ENCODE measurements at places on chromosomes 4 and X.
A peak's percentile ranks its signal among the peaks of the same experiment; 100 is the strongest.

- peak; percentile 85 for DNase-seq
Measured at GRCh38 chr4:38162240-38162784, 202.1 kb downstream of the PTTG2 start.

GRCh38 chrX:34918856-34919255 is 23.7 kb upstream of the FAM47B start:
- no peak for DNase-seq

DNA sequence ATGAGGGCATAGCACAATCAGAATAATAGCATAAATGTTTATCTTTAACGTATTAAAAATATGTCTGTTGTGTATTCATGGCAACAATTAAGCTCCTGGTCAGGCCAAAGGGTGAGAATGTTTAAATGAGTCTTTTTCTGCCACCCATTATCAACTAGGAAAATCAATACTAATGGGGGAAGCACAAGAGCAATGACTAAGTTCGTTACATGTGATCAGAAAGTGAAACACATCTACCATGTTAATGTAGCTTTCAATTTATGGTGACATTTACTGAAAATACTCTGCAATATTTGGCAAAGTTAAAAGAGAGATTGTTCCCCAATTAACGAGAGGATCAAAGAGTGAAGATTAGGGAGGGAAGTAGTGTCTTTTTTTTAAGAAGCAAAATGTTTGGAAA is 143.7 kb downstream of the NAA11 start:
- DNase-seq: no peak

DNA sequence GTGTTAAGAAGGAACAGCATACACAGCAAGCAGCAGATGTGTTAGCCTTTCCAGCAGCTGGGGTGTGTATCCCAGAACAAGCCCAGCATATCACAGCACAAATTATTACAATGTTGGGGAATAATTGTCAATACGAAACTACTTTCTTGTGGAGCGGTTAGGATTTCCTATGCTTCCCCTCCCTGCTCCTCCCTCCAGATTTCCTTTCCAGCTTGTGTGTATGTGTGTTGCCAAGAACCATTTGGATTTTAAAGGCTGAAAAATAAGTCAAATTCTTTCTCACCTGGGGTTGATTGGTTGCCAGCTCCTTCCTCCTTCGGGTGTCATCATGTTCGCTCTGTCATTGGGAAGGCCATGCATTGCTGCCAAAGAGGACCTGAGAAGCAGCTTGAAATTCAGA is 178.2 kb upstream of the FRMPD4 start:
- DNase-seq: no peak

DNA sequence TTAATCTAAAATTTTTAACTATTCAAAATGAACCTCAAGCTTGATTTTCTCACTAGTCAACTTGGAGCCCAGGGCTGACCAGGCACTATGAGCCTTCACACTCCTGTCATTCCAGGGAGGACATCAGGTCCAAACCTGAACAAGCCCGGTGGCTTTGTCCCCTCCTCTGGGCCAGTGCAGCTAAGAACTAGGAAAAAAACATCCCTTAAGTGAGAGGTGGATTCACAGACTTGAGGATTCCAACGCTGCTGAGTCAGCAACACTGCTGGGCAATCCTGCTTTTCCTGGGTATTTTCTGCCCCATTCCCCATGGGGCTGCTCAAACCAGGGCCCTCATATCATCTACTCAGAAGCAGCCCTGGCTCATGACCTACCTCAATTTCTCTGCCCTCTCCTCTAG is 4.0 kb downstream of the RNF212 start:
- no peak for DNase-seq

- DNase-seq: no peak
Measured at GRCh38 chr4:177033632-177034031, 240.9 kb upstream of the VEGFC start.

DNA sequence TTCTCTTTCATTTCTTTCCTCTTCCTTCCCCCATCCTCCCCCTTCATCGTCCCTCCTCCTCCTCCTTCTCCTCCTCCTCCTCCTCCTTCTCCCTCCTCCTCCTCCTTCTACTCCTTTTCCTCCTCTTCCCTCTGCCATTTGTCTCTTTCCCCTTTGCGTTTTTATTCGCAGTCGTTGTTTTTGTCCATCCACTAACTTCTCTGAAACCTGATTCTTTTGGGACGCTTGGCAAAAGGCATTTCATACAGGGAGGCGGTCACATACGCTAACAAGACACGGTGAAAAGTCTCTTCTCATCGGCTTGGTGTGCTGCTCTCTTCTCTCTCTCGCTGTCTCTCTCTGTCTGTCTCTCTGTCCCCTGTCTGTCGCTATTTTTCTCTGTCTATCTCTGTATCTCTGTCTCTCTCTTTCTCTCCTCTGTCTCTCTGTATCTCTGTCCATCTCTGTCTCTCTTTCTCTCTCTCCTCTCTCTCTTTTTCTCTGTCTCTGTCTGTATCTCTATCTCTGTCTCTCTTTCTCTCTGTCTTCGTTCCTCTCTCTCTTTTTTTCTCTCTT is 5.4 kb upstream of the SHOX start:
- no peak for DNase-seq

DNA sequence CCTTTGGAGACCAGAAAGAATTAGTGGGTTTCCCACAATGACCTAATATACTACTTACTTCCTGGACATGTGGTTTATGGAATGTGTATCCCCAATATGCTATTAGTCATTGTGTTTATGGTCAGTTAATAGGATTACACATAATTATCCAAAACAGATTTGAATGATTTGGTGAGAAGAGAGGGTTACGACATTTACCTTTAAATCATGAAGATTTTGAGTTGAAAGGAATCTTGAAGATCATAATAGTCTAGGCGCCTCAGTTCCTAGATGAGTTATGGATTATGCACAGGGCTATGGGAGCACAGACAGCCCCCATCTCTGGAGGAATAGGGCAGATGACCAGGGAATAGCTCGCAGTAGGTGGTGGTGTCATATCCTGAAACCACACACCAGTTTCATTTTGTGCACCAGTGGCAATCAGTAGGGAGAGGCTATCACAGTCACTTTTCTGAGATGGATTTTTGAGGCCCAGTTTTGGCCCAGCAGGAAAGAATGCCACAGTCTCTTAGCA is 61.3 kb downstream of the SEPTIN11 start:
- DNase-seq: peak; percentile 36

DNA sequence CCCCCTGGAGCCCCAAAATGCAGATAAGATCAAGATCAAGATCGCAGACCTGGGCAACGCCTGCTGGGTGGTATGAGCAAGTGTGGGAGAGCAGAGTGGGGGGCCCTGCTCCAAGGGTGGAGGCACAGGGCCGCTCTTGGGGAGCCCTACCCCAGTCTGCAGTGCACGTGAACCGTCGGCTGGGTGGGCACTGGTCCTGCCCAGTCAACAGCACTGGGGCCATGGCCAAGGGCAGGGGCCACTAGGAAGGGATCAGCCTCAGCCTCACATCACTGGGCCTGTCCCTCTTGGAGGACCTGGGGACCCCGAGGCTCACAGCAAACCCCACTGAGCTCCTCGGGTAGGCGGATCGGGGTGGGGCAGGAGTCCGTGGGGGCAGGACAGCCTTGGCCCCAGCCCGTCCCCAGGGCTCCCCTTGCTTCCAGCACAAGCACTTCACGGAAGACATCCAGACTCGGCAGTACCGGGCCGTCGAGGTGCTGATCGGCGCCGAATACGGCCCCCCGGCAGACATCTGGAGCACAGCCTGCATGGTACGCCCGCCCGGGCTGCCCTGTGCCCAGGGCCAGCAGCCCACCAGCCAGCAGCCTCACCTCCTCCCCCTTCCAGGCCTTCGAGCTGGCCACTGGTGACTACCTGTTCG is 3.6 kb downstream of the SRPK3 start:
- DNase-seq: no peak

DNA sequence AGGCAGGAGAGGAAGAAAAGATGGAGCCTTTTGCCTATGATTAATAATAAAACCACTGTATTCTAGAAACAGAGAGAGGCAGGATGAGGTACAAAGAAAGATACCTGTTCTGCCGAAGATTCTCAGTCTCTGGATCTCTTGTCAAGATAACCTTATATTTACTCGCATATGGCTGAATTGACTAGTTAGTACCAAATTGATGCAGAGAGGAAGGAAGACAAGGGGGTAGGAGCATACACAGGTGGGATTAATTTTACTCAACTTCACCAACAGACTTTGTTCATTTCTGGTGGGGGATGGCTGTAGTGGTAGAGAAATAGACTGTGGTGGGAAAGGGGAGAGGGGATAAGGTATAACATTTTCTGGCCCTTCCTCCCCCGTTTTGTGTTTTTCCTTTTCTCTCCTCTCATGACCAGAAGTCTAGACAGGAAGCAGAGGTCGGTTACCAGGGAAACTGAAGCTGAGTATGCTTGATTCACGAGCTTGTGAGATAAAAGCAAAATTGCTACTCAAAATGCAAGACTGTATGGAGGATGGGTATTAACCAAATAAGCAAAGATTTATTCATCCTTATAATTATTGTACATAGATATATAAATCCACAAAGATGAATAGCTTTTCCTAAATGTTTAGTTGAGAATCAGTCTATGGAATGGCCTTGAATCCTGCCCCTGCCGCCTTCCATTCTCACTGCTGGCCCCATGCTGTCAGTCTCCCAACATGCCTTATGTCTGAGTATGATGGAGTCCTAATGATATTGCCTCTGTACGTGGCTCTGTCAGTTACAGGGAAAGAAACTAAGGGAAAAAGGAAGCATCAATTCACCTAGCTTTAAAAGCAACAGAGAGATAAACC is 17.8 kb upstream of the PAGE2B start:
- DNase-seq: no peak

DNA sequence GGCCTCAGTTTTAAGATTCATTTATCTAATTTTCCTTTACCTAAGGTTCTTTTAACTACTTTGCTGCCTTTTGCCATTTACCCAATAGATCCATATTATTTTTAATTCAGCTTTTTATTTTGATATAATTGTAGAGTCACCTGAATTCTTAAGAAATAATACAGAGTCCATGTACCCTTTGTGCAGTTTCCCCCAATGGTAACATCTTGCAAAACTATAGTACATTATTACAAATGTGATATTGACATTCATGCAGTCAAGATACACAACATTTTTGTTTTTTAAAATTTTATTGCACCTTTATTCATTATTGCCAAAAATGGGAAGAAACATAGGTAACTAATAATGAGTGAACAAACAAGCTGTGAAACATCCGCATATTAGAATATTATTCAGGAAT is 208.7 kb upstream of the WDFY3 start:
- no peak for DNase-seq

- DNase-seq: no peak
Measured at GRCh38 chr4:132063829-132064228, 1085.3 kb upstream of the PCDH10 start.

GRCh38 chr4:138039010-138039409 is 203.1 kb downstream of the SLC7A11 start:
- no peak for DNase-seq

DNA sequence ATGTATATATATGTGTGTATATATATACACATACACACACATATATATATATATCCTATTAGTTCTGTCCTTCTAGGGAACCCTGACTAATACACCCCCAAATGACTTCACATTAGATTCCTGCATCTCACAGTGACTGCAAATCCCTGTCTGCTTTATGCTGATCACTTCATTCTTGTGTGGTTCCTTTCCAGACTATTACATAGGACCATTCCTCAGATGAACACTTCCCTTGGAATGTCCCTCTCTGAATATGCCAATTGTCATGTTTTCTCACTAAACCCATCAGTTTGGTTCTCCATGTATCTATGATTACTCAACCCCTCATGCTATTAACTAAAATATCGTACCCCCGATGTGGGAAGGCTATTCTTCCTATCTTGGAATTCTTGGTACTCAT is 605.2 kb upstream of the NR3C2 start:
- no peak for DNase-seq
